T-helper 1 cell (primary cell): ENCODE measurements at places on chromosomes 1 and 21.

DNA sequence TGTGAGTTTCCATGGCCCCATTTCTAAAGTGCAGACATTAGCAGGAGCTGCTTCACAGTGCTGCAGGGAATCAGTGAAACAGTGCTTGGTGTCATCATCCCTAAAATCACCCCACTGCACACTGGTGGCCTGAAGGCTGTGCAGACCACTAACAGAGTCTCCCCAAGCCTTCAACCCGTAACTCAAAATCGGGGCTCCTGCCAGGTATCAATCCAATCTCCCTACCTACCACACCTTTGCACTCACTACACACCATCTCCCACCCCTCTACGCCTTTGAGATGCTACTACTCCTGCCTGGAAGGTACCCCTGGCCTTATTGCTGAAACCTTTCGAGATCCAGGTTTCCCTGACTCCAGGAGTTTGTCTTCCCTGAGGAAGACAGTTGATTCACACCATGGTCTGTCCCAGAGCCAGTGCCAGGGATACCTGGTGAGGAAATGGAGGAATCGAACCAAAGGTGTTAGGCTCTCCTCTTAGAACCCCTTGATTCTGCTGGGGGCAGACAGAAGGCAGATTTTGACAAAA is 25.5 kb downstream of the SLC2A1 start:
- no peak for DNase-seq

DNA sequence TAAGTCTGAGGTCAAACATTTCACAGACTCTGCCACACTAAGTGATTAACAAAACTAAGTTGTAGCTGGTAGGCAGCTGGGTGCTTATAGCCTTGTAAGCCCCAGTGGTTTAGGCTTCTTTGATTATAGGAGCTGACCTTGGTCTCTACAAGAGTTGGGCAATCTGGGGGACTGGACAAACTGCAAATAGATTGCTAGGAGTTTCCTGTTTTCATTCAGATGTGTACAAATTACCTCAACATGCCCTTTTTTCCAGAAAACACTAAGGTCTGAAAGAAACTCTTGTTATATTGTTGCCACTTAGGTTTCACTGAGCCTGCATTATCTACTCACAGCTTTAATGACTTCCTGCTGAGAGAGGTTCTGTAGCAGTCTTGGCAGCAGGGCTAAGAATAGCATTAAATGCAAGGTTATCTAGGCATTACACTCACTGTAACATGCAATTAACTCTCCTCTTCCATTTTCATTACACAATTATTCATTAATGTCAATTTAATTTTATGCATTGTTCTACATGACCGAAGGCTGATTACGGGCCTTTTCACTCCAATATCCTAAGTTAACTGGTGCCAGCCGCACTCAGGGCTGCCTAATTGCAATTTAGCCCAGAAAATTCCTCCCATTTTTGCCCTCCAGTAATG is 314.0 kb downstream of the LMO4 start:
- DNase-seq: no peak

DNA sequence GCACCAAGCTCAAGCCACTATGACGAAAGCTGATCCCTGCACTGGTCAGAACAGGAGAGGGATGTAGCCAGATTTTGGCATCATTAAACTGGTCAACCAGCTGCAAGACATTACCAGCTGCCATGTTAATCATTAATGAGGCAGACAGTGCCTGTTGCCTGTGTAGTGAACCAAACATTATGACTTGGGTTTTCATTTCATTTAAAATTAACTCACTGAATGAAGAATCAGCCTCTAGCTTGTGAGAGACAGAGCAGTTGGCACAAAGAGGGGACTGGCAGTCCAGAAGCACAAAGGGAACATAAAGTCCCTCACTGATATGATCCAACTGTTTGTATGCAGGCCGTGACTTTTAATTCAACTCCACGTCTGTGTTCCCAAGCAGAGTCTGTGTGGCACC is 318.9 kb downstream of the SEC16B start:
- DNase-seq: no peak

GRCh38 chr1:53550201-53550741 is 91.1 kb downstream of the DMRTB1 start:
- no peak for DNase-seq

- DNase-seq: no peak
Measured at GRCh38 chr1:227949341-227949921, 1.7 kb upstream of the WNT9A start.

DNA sequence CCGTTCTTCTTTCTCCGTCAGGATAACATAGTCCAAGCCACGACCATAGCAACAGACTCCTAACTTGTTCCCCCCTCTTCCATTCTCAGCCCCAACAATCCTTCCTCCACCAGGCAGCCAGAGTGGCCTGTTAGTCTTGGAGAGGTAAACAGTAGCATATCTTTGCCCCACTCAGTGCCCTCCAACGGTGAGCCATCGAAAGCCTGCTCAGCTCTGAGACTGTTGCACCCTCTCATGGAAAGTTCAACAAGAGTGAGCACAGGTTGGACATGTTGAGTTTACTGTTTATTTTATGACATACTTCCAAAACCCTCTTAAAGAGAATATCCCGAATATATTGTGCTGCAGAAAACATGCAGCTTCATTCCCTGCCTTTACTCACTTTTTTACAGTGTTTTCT is 30.1 kb upstream of the BACE2 start:
- DNase-seq: no peak

- DNase-seq: no peak
Measured at GRCh38 chr21:37871121-37871862, 45.0 kb downstream of the KCNJ6 start.

DNA sequence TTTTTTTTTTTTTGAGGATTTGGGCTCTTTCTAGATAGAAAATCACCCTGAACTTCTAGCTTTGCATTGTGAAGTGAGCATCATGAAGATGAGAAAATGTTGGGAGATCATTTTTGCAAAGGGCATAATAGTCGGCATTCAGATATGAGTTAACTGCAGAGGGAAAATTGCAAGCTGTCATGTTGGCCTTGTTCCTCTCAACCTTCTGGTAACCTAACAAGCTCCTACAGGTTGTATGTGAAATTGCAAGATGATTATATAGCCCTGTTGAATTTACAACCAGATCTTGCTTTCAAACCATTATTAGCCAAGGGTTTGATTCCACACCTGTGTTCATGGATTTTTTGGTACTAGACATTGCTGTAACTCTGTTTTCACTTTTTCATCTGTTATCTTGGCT is 2.2 kb downstream of the ELOA start:
- no peak for DNase-seq

GRCh38 chr1:180632326-180633056 is 669 bp downstream of the XPR1 start:
- no peak for DNase-seq

- DNase-seq: no peak
Measured at GRCh38 chr21:15275615-15276235, 210.9 kb upstream of the NRIP1 start.

- no peak for DNase-seq
Measured at GRCh38 chr1:3881193-3881480, 18.9 kb downstream of the C1orf174 start.

DNA sequence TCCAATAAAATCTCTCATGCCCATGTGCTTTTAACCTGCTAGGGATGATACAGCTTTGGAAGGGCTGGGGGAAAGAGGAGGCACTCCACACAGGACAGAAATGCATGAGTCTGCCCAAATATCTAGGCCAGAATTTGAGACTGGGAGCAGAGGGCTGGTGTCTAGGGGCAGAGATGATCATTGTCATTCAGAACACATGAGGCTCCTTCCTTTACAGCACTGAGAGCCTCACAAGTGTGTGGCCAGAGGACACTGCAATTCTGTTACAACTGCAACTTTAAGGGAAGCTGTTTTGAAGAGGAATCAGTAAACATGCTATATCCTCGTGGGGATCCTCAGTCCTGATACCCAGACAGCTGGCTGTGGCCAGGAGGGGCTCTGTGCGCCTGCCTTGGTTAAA is 541.3 kb downstream of the OMA1 start:
- no peak for DNase-seq

DNA sequence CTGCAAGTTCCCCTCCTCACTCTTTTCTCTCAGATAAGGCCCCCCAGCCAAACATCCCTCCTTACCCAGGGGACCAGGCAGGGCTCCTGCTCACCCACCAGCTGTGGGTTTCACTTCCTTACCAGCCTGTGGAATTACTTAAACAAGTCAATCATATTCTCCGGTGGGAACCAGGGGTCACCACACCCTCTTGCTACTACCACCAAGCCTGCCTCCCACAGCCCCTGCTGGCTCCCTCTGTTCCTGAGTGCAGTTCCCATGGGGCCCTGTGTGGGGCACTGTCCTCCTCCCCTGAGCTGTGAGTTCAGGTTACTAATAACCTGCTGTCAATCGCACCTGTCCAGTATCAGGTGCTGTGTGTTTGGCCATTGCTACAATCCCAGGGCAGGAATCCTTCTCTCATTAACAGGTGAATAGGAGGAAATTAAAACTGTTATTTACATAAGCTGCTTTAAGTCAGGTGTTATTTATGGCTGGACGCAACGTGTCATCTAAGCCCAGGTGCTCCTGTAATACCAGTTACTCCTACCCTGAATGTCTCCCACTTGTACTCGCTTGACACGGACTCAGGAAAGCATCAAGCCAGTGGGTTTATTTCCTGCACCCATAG is 53.1 kb upstream of the LBR start:
- no peak for DNase-seq

GRCh38 chr1:209675565-209676154 is 448 bp downstream of the G0S2 start:
- DNase-seq: no peak

GRCh38 chr1:86714159-86714558 is 9.8 kb downstream of the SH3GLB1 start:
- DNase-seq: no peak

DNA sequence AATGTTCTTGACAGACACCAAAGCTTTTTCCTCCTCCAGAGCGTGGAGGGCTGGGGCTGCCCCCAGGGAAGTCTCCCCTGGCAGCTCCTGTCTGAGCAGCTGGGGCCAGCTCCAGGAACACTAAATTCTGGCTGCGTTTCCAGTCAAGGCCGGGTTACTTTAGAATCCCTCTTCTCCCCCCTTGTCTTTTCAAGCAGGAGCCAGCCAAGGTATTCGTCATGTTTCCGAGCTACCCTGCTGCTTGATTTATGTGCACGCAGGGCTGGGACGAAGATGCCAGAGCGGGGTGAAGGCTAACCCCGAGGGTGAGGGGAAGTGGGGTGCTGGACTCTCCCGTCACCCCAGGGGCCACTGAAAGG is 68.1 kb upstream of the ANGPTL1 start:
- no peak for DNase-seq

GRCh38 chr1:25564777-25565574 is 21.6 kb downstream of the LDLRAP1 start:
- peak; percentile 37 for DNase-seq

- no peak for DNase-seq
Measured at GRCh38 chr1:89767618-89768017, 53.2 kb upstream of the LRRC8D start.
